Stimulated activated CD8-positive, alpha-beta memory T cell treated with anti-CD3 and anti-CD28 coated beads, Interleukin-4, amount 100 ng/mL, for 4 hours (primary cell): ENCODE measurements at places on chromosomes 2 and 18.

GRCh38 chr18:49476664-49477411 is 10.2 kb downstream of the C18orf32 start:
- DNase-seq = no peak

GRCh38 chr18:36335476-36336279 is 38.2 kb downstream of the FHOD3 start:
- DNase-seq = no peak

- DNase-seq = no peak
These were observed 1313.7 kb upstream of the NRXN1 start for GRCh38 chr2:52345676-52346075.

- DNase-seq = no peak
These were observed 1.7 kb downstream of the PRELID3A start for GRCh38 chr18:12409469-12409868.

GRCh38 chr2:104434318-104434792 is 419.6 kb upstream of the POU3F3 start:
- DNase-seq = no peak
